Hindlimb muscle (tissue), 1 donor: ENCODE measurements at places on chromosomes 2 and 18.

GRCh38 chr2:139967665-139968064 is 1187.5 kb upstream of the NXPH2 start:
- no peak for DNase-seq

DNA sequence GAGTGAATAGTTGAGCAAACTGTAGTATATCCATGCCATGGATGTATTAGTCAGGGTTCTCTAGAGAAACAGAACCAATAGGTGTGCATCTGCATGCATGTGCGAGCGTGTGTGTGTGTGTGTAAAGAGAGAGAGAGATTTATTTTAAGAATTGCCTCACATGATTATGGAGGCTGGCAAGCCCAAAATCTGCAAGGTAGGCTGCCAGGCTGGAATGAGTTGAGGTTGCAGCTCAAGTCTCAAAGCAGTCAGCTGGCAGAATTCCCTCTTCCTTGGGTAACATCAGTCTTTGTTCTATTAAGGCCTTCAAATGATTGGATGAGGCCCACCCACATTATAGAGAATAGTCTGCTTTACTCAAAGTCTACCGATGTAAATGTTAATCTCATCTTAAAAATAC is 187.8 kb downstream of the ANAPC1 start:
- DNase-seq = no peak

- no peak for DNase-seq
These were observed 388.1 kb upstream of the CHAC2 start for GRCh38 chr2:53379547-53379946.

DNA sequence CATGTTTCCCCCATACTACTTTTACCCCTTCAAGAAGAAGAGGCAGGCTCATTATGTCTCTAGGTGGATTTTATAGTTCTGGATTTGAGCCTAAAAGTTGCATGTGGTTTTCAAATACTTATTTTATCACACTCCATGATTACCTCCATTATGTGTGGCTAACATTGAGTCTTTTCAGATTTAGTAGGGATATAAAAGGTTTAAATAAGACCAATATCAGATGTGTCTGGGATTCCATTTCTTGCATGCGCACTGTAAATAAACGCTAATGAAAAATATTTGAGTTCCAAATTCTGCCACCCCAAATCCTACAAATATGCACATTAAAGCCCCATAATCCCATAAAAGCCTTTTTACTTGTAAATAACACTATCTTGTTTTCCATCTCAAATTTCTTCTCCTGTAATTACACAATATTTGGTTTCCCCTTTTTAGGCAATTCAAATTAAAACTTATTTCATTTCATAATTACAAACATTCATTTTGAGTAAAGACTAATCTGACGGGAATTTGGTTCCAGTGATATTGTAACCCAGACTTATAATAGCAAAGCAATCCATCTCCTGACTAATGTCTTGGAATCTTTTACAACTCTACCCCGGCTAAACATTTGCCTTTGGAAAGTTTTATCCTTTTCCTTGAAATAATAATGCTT is 600.0 kb downstream of the SLC4A3 start:
- no peak for DNase-seq

DNA sequence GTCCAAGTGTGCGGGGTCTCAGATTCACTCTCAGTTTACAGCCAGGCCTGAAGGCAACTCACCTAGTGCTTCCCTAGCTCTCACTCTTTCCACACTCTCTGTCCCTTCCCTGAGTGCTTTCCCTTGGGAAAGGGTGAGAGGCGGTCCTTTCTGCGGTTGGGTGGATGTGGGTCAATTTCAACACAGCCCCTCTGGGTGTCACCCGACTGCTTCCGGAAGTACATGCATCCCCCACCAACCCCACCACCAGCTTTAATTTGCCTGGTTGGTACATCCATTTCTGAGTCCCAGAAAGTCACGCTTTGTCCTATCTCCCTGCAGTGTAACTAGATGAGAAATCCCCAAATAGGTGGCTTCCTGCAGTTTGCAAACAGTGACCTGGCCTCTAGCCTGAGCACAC is 307.3 kb upstream of the MEIS1 start:
- no peak for DNase-seq

- DNase-seq = no peak
These were observed 273.7 kb upstream of the PIK3C3 start for GRCh38 chr18:41681138-41681880.

DNA sequence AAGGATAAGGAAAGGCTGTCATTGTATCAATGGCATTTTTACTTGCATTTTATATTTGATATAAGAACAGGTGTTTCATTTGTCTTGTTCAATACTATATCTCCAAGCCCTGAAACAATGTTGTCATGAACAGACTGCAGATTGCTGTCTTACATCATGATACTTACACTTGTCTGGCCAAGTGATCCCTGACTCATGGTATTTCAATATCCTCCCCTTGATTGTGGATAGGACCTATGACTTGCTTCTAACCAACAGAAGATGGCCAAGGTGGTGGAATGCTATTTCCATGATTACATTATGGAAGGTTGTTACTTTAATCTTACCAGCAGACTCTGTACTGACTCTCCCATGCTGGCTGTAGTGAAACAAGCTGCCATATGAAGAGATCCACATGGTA is 471.1 kb downstream of the CCDC85A start:
- no peak for DNase-seq

DNA sequence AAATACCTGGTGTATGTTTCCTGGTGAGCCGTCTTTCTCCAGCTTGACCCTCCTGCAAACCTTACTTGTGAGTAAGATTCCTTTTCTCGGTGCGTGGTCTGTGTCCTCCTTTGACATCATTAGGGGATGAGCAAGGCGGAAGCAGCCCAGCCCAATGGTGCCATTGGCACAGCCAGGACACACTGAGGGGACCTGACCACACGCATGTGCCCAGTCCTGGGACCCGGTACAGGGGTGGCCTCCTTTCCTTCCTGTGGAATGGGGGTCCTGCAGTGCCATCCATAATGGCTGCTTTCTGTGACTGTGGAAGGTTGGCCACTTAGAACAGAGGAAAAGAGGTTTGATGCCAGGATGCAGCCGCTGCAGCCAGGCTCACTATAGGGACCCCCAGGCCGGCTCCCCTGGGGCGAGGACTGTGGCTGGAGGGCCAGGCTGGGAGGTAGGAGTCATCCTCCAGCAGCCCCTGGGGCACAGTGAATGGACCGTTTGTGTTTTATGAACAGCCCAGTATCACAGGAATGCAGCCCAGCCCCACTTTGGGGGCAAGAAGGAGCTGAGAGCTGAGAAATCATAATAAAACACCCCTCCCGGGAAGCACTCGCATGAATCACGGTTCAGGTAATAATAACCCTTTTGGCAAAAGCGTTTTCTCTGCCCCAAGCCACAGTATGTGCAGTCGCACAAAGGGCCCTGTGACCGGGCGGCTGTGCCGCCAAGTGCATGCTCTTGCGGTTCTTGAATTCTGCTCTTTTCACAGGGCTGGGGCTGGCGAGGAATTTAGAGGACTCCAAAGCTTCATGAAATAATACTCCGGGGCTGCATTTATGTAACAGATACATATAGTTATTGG is 73.2 kb downstream of the ASB1 start:
- no peak for DNase-seq

DNA sequence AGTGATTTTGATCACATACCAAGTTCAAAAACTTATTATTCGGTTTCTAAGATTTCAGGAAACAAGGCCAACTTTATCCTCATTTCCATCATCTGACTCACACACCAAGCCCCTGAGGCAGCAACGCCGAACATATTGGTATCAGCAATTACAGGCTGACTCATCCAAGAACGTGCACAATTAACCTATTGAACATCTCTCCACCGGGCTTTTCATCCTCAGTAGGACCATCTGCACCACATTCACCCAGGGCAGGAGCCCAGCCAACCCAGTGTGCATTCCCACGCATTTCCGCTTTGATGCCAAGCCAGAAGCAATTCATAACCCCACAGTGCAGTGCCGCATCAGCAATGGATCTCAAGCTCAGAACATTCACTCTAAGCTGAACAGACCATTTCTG is 52.9 kb downstream of the SCG2 start:
- no peak for DNase-seq

GRCh38 chr2:221109552-221109951 is 462.6 kb downstream of the EPHA4 start:
- DNase-seq = no peak
